ENCODE measurements at places on chromosomes 3 and 15.

GRCh38 chr3:65479990-65480389 lies 558.7 kb downstream of the MAGI1 start:
- DNase-seq, result no peak

DNA sequence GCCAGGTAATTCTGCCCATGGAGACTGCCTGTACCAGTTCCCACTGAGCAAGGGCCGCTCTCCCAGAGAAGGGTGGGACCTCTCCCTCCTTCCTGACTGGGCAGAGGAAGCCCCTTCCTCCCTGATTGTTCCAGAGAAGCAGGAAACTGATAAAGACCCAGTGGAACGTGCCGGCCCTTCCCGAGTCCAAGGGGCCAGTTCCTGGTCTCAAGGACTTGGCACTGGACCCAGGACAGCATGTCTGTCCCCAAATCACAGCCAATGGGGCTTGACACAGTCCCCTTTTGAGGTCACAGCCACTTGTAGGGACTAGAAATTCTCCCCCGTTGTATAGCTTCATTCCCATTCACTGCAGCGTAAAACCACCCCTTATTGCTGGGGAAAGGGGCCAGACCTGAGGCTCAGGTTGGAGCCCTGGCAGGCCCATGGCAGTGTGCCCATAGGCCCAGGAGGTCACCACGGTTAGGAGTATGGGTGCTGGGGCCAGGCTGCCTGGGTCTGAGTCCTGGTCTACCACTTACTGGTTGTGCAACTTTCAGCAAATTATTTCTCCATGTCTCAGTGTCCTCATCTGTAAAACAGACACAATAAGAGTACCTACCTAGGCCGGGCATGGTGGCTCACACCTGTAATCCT lies 18.1 kb downstream of the CSRNP1 start:
- no peak for DNase-seq

DNA sequence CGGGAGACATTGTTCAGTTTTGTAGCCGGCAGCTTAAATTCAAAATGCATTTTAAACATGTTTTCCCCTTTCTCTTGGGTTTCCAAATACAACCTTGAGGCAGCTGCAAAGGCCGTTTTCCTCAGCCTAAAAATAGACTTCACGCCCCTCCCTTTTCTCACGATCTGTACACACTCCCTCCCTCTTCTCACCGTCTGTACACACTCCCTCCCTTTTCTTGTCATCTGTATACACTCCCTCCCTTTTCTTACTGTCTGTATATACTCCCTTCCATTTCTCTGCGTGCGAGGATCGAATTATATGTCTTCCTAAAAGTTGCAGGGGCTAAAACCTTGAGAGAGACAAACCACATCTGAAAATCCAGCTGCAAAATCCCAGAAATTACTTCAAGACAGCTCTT lies 8.9 kb downstream of the MUC4 start:
- DNase-seq, result no peak

DNA sequence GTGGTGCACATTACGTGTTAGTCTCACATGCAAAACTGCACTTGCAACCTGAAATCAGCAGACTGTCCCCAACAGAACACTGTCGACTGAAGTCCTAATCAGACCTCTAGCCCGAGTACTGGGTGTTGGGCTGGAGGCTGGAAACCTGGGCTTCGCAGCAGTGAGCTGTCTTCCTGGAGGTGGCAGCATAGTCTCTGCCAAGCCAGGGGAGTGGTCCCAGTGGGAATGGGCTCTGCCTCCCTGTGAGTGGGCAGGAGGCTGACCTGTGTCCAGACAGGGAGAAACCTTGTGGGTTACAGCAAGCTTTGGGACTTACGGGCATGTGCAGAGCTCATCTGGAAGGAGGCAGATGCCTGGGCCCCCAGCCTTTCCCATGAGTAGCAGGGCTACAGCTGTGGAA lies 38.2 kb upstream of the MYZAP start:
- DNase-seq, result no peak

DNA sequence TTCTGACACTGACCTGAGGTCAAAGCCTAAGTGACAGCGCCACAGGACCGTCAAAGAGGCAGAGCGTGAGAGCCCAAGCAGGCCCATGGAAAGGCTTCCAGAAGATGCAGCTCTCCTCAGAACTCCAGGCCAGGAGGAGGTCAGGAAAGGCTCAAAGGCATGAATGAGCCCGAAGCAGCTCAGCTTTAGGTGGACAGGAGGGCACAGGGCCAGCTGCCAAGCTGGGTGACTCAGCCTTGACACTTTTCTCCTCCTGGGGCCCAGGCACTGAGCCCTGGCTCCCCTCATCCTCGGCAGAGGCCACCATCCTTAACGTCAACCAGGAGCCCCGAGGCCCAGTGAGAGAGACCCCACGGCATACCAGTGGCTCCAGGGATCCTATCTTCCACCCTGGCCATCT lies 62.9 kb downstream of the ADCY5 start:
- no peak for DNase-seq

- DNase-seq, result no peak
Measured at GRCh38 chr3:108951820-108952501, 1.7 kb downstream of the GUCA1C start.

DNA sequence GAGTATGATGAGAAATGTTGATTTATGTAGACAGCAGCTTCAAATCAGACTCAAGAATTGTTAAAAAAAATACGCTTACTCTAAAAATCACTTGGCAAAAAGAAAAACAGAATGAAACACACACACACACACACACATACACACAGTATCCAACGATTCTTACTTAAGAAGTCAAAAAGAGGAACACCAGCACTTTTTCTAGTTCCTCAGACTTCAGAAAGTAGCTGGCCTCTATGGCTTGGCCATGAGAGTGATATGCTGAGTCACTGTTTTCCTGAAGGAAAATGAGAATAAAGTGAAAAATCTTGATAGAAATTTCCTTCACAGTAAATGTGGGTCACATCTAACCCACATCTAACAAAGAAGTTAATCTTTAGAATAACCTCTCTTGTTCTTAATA lies 22.1 kb downstream of the CNTN3 start:
- no peak for DNase-seq

GRCh38 chr3:53555068-53555588 lies 60.7 kb downstream of the CACNA1D start:
- DNase-seq, result no peak

DNA sequence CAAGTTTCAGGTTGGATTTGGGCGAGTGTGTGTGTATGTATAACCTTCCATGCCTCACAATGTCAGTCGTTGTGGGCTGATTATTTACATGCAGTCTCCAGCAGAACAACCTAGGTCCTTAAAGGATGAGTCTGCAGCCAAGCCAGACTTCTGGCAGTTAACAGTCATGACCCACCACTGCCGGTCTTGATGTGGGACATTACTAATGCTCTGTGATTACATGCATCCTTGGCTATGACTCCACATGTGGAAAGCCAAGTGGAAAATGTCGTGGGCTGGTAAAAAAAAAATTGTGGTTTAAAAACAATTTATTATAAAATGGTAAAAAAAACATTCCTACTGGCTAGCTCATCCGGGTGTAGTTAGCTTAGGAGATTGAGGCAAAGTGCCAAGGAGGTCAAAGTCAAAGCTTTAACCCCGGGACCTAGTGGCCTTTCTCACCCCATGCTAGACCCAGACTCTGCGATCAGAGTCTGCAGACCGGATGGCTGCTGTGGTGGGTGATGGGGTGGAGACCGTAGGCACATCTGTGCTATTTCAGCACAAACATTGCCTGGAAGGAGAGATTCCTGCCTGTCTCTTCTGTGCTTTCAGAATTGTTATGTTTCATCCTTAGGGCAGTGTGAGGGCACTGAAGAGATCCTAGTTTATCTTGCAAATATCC lies 6.8 kb downstream of the RARRES1 start:
- DNase-seq, result peak; percentile 83

DNA sequence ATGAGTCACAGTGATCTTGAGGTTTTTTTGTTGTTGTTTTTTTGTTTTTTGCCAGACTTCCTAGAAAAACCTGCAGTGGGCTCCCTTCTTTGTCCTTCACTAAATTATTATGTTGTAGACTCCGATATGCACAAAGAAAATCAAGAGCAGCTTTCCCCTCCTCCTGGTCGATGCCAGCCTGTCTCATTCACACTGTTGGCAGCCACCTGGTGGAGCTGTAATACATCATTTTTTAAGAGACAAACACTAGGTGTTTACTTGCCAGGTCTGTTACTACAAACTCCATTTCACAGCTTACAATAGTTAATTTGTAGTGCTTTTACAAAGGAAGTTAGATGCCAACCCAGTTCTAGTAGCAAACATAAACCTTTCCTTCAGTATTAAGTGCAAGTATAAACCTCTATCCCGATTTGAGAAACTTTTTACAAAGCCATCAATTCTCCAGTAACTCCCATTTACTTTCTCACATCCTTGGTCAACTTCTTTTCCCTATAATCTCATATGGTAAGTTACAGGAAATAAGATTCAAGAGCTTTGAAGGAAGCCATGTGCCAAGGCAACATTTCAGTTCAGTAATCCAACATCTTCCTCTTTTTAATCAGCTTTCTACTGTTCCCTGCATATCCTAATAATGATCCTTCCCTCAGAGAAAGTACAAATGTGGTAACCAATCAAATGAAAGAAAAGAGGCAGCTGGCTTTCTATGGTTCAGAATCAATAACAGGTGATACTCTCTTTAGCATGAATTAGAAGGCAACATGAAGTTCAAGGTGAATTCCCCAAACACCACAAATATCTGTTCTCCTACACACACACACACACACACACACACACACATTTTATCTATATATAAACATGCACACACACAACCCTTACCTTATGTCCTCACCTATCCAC lies 14.0 kb downstream of the AAGAB start:
- peak; percentile 57 for DNase-seq

GRCh38 chr15:74608786-74609185 lies 6.8 kb upstream of the CLK3 start:
- DNase-seq, result no peak

- DNase-seq, result no peak
Measured at GRCh38 chr3:153957421-153957820, 163.8 kb upstream of the ARHGEF26 start.

DNA sequence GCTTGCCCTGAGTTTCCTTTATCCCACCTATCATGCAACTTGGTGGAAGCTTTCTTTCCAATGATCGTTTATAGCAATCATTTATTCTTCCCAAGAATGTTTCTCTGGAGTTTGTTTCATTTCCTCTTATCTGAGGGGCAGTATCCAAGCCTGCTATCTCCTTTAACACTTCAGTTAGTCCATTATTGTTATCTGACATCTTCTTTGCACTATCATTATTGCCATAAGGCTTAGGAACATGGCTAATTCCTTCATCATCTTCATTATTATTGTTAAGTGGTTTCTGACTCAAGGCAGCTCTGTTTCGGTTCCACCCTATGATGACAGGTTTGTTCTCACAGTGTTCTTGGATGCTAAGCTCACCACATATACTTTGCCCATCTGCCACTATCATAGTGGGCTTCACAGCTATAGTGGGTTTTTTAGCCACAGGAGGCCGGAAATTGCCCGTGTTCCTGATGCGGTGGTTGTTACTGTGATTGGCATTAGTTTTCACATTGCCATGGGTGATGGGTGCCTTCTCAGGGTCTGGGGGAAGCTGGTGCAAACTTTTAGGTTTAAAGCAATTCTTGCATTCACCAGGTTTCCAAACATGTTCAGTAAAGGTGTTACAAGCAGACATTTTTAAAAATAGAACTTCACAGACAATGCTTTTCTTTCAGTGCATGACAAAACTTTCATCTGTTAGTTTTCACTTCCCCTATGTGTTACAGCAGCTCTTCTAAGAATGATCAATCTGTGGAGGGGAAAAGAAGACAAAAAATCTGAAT lies 110.6 kb upstream of the TSPAN3 start:
- DNase-seq, result no peak

- DNase-seq, result peak; percentile 54
Measured at GRCh38 chr15:41490355-41490754, 3.3 kb upstream of the ITPKA start.

DNA sequence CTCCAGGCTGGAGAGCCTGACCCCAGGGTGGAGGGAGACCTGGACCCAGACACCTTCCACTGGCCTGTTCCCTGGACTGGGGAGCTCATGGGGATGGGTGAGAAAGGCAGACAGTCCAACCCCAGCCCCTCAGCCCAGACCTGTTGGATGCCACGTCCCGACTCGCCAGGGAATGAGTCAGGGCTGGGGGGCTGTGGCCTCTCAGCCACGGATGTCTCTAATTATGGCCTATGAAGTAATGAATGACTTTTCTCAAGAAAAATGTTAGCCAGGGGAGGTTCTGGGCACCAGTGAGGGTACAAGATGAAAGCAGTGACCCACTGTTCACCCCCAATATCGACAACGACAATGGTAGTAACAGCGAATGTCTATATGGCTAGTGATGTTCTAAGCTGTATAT lies 107.0 kb upstream of the RPL32 start:
- no peak for DNase-seq

DNA sequence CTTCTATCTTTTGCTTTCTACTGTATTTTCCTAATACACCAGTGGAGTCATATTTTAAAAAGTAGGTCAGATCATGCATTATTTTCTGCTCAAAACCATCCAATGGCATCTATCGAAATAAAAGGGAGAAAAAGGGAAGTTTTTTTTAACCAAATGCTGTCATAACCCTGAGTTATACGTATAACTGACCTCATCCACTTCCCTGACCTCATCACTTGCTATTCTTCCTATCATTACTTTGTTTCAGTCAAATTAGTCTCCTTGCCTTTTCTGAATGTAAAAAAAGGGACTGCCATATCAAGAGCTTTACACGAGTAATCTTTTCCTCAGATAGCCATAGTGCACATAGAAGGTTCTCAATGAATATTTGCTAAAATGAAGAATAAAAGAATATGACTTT lies 1383.6 kb downstream of the ZPLD1 start:
- DNase-seq, result no peak

GRCh38 chr15:34953851-34954250 lies 15.7 kb downstream of the AQR start:
- DNase-seq, result no peak

DNA sequence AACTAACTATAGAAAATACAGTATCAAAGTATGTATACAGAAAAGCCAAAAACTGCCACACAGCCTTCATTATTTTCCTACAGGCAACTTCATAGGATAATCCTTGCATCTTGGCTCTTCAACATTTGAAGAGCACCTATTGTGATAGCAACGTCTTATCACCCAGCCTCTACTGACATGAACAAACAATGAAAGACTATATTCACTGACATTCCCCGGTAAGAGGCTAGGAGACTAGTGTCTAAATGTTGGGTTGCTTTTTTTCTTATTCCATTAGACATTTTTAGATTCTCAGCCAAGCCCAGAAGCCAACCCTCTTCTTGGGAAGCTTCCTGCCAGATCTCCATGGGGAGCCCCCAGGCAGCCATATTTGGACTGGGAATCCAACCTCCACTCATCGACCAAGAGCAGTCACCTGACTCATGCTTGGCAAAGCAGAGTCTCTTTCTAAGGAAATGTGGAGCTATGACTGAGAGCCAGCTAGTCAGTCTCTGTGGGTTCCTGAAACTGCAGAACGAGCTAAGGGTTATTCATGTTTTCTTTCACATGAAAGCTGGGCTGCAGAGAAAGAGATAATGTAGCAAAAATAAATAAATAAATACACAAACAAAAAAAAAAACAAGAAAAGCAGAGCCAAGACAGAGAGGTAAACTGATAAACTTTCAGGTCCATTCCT lies 227.5 kb downstream of the MAGI1 start:
- DNase-seq, result no peak

GRCh38 chr3:14486460-14486859 lies 53.7 kb downstream of the GRIP2 start:
- no peak for DNase-seq

All from A549 (cell line).